Activated CD4-positive, alpha-beta T cell treated with anti-CD3 and anti-CD28 coated beads, Interleukin-2, amount 50 U/mL, for 4 hours (primary cell): ENCODE measurements at places on chromosomes 2 and 18.

- no peak for DNase-seq
Measured at GRCh38 chr2:84247532-84247931, 211.5 kb downstream of the SUCLG1 start.

DNA sequence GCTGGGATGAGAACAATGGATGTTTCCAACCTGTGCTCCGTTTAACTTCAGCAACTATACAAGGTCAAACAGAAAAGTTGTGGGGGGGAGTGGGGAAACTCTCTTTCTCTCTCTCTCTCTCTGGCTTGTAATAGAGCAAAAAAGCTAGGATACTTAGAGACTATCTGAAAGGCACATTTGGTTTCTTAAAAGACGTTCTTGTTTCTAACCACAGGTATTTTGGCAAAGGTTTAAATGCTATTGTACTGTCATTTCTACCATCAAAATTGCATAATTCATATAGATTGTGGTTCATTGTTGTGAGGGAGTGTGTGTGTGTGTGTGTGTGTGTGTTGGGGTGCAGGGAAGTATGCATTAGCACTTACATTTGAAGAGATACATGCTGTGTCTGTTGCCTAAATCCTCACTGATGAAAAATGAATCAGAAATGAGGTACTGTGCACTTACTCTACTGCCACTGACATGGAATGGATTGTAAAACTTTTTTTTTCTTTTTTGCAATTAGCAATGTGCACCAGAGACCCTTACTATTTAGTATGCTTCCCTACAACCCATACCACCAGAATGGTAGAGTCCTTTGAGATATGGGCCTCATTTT lies 841.0 kb upstream of the PIK3C3 start:
- DNase-seq, result no peak

DNA sequence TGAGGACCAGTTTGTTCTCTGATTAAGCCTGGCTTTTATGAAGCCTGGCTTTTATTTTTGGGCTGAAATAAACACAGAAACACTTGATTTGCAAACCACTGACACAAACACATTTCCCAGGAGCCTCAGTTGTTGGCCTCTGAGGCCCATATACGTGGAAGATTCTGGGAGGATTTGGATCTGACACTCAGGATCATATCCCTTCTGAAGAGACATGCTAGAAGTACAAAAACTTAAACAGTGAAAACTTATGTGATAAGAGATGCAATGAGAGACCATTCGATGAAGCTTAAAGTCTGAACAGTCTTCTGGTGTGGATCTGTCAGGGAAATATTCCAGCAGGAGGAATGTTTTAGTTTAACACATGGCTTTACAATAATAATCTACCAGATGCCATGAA lies 33.0 kb downstream of the MYT1L start:
- DNase-seq, result no peak

GRCh38 chr2:55896633-55897032 lies 26.9 kb downstream of the EFEMP1 start:
- no peak for DNase-seq

GRCh38 chr2:55931281-55931680 lies 7.7 kb upstream of the EFEMP1 start:
- no peak for DNase-seq

DNA sequence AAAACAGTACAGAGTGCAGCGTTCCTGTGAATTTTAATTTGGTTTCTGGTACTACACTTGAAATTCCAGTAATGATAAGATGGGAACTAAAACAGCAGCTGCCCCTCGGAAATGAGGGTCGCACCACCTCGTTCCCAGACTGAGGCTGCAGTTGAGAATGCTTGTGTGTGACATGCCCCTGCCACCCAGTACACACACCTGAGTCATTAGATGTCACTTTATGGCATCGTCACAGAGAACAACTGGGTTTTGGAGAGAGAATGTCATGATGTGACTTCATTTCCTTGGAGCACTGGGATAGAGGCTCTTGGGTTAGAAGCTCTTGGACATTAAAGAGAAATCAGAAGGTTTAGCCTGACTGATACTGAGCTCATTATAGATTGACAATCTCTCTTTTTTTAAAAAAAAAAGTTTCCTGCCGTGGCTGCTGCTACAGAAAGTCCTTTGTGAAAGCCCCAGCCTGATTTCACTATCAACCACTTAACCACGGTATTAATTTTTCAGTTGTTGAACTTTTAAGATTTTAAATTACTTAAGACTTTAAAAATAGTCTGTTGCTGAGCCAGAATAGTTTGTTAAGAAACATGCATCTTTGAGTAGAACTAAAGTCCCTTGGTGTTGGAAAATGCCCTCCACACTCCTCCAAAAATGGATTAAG lies 24.5 kb downstream of the BCL2L11 start:
- DNase-seq, result no peak

- DNase-seq, result no peak
Measured at GRCh38 chr2:67311536-67311935, 85.6 kb upstream of the ETAA1 start.

DNA sequence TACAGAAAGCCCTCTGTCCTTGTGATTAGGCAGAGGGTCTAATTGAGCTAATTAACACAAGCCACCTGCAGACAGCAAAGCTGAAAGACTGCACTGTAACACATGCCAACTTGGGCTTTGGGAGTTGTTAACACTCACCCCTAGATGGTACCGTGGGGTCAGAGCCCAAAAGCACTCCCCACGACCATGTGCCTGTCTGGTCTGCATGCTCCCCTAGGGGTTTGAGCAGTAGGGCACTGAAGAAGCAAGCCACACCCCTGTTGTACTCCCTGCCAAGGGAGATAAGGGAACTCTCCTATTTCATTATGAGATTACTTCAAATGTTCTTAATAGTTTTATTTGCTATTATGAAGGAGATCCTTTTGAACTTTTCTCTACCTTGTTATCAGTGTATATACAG lies 560.1 kb upstream of the FSHR start:
- DNase-seq, result no peak

- no peak for DNase-seq
Measured at GRCh38 chr2:29900971-29901633, 20.3 kb downstream of the ALK start.

GRCh38 chr2:202161151-202161835 lies 77.1 kb downstream of the SUMO1 start:
- DNase-seq, result no peak

DNA sequence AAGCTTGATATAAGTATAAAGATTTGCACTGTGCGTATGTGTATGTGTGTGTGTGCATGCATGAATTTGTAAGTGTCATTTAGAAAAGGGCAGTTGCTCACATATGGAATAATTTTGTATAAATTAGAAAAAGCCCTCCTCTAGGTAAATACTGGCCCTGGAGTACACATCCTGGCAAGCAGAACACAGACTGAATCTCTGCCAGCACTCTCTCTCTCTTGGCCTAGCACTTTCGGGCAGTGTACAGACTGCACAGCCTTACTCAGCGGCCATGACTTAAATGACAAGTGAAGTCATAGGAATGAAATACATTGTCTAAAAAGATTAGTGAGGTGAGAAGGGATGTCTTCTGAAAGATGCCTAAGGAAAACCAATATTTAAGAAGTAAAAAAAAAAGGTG lies 214.1 kb downstream of the RDH14 start:
- DNase-seq, result no peak

- DNase-seq, result no peak
Measured at GRCh38 chr18:62938487-62938886, 223.1 kb downstream of the PHLPP1 start.

- DNase-seq, result no peak
Measured at GRCh38 chr2:112629823-112630222, 15.9 kb upstream of the SLC20A1 start.

DNA sequence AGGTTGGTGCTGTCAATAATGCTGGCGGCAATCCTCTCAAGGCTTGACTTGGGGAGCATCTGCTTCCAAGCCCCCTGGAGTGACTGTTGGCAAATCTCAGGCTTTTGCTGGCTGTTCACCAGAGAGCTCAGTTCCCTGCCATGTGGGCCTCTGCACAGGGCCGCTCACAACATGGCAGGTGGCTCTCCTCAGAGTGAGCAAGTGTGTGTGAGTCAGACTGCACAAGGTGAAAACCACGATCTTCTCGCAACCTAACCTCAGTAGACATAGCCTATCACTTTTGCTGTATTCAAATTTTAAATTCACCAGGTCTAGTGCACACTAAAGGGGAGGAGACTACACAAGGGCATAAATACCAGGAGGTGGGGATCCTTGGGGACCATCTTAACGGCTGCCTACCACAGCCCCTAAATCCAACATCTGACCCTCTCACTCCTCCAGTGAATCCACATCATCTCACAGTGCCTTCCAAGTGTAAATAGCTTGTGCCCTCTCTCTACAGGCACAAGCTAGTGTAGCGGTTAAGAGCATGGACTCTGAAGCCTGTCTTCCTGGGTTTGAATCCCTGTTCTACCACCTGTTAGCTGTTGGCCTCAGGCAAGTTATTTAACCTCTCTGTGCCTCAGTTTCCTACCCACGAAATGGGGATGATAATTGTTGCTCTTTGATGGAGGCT lies 187.7 kb upstream of the CXCR4 start:
- DNase-seq, result peak; percentile 35

DNA sequence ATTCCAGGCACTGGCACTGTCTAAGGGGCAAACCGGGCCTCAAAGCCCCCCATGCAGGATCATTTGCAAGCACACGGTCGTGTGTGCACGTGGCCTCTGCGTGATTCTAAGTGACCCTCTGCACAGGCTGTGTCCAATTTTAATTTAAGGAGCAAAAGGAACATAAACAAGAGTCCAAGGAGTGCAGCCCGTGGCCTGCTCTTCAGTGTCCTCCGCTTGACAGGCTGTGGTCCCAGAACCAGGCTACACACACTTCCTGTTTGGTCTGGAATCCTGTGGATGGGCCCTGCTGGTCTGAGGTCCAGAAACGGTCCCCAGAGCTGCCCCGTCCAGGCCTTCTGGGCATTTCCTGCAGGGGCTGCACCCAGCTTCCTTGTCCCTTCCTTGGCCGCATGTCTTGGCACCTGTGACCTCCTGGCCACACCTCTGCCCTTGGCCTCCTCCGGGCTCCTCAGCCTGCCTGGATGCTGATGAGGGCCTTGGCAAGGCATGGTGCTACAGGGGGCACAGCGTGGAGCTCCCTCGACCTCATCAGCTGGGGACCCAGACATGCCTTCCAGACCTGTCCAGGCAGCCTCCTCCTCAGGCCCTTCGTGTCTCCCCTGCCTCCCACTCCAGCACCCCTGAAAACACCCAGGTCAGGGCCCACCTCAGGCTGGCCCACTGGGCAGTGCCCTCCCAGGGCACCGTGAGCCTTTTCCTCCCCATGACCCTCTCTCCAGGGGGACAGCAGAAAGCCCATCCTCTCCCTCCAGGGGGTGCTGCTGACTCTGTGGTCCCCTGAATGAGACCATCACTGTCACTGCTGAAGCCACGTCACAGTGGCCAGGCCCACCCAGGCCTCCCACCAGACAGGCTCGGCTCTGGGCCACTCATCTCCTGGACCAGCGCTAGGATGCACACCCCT lies 136.4 kb upstream of the GPC1 start:
- DNase-seq, result no peak

GRCh38 chr2:111032721-111033429 lies 87.8 kb upstream of the BCL2L11 start:
- DNase-seq, result no peak

DNA sequence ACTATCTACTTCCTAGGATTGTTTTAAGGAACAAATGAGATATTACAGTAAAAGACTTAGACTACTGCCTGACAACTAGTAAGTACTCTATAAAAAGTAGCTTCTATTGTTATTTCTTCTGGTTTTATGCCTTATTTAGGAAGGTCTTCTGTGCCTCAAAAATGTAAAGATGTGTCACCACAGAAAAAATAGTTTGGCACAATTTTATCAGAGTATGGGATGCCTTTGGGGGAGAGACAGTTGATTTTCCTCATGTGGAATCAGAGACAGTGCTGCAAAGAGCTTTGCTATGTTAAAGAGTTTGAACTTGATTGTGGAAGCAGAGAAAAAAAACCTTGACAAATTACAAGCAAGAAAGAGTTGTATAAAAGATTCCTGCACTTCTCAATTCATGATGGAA lies 98.4 kb downstream of the EHBP1 start:
- no peak for DNase-seq

GRCh38 chr2:156841321-156841720 lies 405.1 kb downstream of the GPD2 start:
- DNase-seq, result no peak

GRCh38 chr18:21449367-21450290 lies 150.9 kb downstream of the ESCO1 start:
- DNase-seq, result no peak

DNA sequence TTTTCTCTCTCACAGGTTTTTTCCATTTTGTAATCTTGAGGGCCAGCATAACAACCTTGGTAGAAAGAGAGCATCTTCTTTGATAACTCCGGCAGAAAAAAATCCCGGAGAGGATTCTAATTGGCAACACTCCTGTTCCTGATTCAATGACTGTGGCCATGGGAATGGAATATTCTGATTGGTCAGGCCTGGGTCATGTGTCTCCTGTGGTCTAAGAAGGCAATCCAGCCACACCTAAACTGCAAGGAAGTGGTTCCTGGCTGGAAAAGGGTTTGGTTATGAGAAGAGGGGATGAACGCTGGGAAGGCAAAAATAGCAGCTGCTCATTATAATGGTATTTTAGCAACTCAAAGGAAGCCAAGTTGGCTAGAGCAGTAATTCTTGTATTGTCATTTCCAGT lies 24.8 kb upstream of the ZNF638 start:
- no peak for DNase-seq

GRCh38 chr2:134361648-134362047 lies 107.8 kb downstream of the MGAT5 start:
- DNase-seq, result no peak

GRCh38 chr2:127428057-127428814 lies 10.0 kb downstream of the PROC start:
- no peak for DNase-seq

GRCh38 chr18:47215554-47216138 lies 35.8 kb downstream of the SKOR2 start:
- no peak for DNase-seq

GRCh38 chr2:99035920-99036319 lies 99.9 kb upstream of the CRACDL start:
- no peak for DNase-seq

DNA sequence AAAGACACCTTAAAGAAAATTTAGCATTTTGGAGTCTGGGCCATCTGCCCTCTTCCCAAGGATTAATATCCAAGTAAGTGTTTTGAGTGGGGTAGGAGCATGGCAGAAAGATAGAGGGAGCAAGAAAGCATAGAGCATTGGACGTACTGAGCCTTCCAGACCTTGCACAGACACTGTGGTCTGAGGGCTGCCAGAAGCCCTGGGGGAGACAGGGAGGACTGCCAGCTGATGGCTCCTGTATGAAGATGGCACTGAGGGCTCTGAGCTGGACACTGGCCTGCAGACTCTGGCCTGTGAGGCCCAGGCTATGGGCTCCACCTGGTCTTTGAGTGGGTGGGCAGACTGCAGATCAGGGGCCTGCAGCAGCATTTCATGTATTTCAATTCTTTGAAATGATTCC lies 2.9 kb upstream of the PKDCC start:
- DNase-seq, result no peak

GRCh38 chr2:60486067-60486466 lies 67.4 kb downstream of the BCL11A start:
- no peak for DNase-seq

GRCh38 chr2:197236816-197237215 lies 73.8 kb downstream of the ANKRD44 start:
- no peak for DNase-seq
